ENCODE measurements at places on chromosomes 16 and 17.

DNA sequence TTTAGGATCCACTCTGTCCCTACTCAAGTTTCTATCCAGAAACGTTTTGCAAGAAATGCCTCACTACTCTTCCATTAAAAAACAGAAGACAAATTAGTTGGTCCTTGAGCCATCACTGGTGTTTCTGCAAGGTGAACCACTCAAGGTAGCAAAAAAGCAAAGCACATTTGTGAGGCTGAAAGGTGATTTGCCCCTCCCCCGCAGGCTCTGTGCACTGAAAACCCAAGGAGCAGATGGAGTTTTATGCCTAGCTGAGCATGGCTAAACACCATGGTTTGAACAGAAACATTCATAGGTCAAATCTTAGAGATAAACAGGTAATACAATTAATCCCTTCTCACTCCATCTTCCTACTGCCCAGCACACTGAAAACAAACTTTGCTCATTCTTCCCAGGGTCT is 538.2 kb upstream of the CDH5 start:
- DNase-seq, result no peak

DNA sequence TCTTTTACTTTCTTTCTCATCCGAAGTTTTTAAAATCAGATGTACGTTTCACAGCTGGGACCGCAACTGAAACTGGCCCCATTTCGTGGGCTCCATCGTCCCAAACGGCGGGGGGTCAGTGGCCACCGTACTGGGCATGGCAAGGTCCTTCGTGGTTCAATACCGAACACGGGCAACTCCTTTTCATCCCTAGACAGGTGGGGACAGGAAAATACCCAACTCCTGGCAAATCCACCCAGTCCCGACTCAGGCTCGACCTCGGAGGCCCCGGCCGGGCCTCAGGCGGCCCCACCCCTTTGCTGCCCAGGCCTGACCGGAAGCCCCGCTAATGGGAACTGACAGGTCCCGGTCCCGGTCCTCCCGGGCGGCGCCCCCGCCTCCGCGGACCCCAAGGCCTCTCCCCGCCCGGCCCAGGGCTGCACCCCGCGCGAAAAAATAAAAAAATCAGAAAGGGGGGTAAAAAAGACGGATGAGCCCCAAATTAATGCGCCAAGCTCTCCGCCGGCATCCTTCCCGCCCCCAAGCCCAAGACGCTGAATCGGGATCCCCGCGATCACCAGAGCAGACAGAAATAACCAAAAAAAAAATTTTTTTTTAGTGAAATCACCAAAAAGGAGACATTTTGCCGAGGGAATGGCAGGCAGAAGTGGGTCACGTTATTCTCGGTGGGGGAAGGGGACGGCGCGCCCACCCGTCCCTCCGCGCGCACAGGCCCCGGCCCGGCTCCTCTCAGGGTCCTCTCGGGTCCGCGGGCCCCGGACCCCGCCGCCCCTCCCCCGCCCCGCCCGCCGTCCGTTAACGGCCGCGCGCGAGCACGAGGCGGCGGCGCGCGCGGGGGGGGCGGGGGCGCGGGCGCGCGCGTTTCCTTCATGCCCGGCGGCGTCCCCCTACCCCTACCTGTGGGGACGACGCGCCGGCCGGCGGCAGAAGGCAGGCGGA is 562 bp downstream of the ZC3H7A start:
- DNase-seq, result peak; percentile 40

DNA sequence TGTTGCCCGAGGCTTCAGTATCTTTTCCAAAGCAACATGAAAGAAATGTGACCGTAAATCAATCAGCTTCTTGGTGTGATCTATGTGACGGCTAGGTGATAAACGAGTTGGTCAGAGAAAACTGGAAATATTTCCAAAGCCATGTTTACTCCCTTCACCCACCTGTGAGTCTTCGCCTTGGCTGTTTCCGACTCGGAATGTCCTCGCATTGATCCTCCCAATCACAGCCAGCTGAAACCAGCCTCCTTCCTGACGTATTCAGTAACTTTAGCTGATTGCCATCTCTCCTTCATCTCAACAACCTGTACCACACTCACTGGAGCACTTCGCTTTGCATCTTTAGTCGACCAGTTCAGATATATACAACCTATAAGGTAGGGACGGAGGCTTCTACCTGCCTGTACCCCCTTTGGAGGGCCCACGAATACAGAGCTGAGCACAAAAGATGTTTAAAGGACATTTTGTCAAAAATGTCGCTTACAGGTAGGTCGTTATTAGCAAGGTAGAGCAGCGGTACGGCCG is 705 bp downstream of the KRABD2 start:
- DNase-seq, result no peak

DNA sequence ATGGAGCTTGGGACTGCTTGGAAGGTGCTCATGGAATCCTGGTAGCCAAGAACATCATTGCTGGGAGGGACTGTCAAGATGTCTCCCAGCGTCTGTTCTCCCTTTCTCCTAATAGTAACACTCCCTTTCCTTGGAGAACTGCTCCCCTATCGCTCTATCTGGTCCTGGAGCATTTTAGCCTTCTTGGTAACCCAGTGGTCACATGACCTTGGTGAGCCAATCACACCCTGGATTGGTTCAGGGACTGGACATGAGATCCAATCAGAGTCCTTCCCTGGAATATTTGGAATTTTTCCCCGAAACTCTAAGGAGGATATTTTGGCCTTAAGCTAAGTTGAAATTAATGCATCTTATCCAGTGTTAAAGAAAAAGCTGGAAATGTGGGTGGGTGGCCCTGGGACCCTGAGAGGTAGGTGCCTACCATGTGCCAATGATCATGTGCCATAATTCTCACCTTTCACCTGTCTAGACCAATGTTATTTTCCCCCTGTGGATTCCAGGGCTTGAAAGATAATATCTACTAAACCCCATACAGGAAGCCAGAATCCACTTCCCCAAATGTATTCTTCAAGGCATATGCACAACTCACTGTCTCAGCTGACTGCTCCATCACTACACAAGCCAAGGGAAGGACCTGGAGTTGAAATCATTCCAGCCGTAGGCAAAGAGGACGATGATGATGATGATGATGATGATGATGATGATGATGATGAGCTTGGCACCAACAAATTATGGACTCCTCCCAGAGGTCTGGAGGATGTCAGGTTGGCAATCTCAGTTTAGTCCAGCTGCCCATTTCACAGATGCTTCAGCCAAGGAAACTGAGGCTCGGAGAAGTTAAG is 193.2 kb downstream of the RAB11FIP4 start:
- DNase-seq, result no peak

DNA sequence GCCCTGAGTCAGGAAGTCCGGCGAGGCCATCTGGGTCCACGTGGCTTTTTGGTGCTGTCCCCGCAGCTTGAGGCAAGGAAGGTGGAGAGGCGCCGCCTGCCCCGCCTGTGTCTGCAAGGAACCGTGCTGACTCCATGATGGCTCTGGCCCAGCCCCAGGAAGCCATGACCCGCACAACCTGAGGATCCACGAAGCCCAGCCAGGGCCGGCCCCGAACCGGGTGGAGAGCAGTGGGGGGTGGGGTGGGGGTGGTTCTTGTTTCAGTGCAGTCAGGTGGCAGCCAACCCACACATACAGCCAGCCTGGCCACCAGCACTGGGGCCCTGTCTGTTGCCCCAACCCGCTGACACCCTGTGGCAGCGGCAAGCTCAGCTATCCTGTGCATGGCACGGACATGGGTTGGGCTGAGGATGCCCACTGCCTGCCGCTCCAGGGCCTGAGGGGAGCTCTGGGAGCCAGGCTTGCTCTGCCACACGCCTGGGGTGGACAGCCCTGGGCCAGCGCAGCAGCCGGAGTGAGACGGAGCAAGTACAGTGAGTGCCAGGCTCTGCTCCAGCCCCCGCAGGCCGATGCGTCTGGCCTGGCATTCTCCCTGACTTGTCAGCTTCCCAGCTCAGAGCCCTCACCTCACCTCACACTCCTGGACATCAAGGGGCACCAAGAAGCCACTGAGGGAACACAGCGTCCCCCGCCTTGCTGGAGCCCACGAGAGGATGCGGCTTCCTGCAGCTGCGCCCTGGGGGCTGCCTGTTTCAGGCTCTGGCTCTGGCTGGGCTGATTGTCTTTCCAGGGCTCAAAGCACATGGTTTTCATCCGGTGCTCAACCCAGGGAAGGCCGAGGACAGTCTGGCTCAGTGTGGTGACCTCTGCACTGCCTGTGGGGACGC is 68.8 kb downstream of the LMF1 start:
- no peak for DNase-seq

- peak; percentile 55 for DNase-seq
Observed at GRCh38 chr17:1644493-1645206, 882 bp downstream of the SCARF1 start.

DNA sequence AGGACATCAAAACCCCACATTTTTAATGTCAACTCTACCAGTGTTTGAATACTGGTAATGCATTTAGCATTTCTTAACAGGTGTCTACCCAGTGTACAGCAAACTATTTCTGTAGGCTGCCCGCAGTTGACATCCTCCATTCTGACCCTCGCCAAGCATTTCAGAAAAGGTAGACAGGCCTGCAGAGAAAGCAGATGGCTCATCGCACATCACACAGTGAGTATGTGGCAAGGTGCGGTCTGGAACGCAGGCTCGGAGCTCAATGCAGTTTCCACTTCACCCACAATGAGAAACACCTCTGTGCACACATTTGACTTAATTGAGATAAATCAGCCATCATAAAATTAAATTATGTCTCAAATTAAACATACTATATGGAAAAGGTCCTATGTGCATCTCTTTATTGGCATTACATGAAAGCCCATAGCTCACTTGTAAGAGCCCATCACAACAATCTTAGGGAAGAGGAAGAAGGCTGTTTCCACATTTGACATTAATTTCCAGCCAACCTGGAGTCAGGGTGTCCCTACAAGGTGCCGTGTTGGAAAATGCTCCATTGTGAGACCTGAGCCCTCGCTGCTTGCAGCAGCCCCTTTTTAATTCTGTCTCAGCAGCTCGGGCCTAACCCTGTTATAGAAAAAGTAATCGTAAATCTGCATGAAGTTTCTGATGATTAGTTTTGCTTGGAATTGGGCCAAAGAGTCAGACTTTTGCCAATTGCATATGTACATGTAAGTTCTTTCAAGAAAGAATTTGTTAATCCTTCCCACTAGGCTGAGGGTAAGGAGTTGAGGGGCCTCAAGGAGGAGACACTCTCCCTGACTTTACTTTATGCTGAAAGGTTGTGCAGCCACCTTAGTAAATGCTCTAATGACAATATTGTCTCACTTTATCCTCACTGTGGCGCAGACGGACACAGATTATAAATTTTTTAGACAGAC is 378.7 kb upstream of the DYNLRB2 start:
- DNase-seq, result no peak

- no peak for DNase-seq
Observed at GRCh38 chr16:29876594-29877249, 13.7 kb upstream of the CDIPT start.

DNA sequence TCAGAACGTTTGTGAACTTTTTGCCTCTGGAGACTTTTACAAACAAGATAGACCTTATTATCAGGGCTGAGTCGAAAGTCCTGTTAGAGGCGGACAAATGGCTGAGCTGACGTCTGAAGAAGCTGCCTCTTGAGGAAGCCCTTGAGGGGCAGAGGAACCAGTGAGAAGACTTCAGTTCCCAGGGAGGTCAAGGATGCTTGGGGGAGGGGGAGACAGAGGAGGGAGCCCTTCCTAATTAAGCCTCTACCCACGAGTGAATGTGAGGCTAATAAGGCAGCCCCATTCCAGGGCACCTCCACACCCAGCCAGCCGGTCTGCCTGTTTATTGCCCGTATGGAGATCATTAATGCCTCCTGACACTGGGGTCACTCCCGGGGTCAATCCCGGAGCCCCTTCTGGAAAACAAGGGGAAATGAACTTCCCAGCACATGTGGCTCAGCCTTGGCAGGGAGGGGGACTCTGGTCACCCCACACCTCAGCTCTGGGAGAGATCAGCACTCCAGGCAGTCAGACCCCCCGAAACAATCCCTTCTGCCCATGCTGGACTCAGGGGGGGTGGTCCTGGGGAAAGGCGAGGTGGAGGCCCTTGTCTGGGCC is 9.2 kb upstream of the TBX4 start:
- no peak for DNase-seq

GRCh38 chr17:44074231-44074910 is 3.8 kb downstream of the G6PC3 start:
- no peak for DNase-seq

DNA sequence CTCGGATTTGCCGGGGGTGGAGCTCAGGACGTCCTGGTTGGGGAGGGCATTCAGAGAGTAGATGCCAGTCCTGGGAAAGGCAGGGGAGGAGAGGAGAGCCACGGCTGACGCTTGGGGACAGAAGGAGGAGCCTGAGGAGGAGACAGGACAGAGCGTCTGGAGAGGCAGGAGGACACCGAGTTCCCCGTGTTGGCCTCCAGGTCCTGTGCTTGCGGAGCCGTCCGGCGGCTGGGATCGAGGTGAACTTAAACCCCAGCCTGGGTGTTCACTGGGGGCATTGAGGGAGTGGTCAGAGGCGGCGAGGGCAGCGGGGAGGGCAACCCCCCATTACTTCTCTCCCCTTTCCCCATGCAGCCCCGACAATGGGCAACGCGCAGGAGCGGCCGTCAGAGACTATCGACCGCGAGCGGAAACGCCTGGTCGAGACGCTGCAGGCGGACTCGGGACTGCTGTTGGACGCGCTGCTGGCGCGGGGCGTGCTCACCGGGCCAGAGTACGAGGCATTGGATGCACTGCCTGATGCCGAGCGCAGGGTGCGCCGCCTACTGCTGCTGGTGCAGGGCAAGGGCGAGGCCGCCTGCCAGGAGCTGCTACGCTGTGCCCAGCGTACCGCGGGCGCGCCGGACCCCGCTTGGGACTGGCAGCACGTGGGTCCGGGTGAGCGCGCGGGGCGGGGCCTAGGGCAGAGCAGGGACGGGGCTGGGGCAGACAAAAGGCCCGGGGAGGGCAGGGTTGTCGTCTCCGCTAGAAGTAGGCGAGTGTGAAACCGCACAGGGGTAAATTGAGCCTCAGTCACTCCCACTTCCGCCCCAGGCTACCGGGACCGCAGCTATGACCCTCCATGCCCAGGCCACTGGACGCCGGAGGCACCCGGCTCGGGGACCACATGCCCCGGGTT is 3.7 kb downstream of the NOL3 start:
- peak; percentile 83 for DNase-seq

DNA sequence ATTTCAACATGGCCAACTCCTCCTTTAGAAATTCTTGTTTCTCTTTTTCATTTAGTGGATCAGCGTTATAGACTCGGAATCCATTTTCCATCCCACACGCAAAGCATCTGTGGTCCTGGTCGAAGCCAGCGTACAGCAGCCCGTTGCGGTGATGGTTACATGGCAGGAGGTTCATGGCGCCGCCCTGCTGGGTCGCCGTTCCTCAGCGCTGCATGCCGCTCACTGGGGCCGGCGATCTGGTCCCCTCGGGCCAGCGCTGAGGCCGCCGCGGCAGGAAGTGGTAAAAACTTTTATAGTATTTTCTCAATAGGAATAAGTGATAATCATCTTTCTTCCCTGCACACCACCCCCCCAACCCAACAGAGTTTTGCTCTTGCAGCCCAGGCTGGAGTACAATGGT is 29.9 kb upstream of the RHOT1 start:
- no peak for DNase-seq

DNA sequence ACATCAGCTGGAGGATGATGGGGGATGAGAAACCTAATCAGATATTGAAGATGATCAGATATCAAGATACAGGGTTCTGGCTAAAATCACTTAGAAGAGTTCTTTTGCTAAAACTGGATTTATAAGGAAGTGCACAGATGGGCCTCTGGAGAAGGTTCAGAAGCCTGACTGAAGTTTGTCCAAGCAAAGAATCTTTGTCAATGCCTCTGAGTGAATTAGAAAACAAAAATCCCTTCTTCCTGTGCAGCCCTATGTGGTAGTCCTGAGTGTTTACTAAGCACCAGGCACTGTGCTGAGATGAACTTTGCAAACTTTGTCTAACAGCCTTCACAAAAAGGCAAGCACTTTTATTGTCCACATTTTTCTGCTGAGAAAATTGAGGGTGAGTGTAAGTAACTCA is 11.4 kb upstream of the CENPV start:
- DNase-seq, result no peak
